CD4-positive, alpha-beta T cell treated with Interleukin-17A for 1 hour (primary cell): ENCODE measurements at places on chromosomes 16 and 17.

DNA sequence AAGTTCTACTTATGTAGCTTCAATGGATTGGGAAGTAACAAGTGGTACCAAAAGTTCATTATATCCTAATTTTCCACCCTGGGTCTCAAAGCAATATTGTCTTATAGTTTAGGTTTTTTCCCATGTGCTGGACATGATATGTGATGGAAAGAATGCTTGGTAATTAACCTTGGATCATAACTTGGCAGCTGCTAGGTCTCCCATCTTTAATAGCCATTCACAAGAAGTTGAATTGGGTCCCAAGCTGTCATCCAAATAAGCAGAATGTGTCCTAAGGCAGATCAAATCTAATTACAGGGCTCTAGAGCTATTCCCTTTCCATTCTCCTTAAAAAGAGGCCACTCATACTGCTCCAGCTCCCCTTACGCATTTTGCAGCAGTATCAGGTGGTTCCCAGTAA, 44.7 kb upstream of the KCNJ16 start:
- no peak for DNase-seq

GRCh38 chr16:83887080-83887479, 11.8 kb upstream of the MLYCD start:
- no peak for DNase-seq

GRCh38 chr17:49978501-49978900, 9.5 kb downstream of the DLX4 start:
- no peak for DNase-seq

- no peak for DNase-seq
Observed at GRCh38 chr16:14357328-14357727, 272.7 kb downstream of the PARN start.

GRCh38 chr17:50426472-50426782, 409 bp downstream of the ACSF2 start:
- no peak for DNase-seq
